ENCODE measurements at places on chromosomes 5 and 9.
A peak's percentile ranks its signal among the peaks of the same experiment; 100 is the strongest.

- no peak for DNase-seq
Observed at GRCh38 chr5:122877518-122877917, 32.1 kb downstream of the SNX24 start.

DNA sequence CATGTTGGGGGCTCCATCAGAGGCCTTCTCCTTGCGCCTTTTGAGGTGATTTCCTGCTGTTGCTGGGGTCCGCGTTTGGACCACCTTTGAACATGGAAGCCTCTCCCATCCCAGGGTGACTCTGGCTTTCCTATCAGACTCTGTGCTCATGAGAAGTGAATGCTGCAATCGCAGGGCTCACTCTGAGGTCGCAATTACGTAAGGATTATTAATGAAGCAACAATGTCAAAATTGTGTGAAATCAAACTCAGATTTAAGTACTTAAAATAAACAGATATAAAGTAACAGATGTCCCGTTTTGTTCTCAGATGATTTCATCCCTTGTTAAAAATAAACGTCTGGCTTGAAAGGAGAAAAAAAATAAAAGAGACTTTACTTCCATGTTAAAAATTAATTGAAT, 634.2 kb downstream of the BNC2 start:
- DNase-seq, result no peak

DNA sequence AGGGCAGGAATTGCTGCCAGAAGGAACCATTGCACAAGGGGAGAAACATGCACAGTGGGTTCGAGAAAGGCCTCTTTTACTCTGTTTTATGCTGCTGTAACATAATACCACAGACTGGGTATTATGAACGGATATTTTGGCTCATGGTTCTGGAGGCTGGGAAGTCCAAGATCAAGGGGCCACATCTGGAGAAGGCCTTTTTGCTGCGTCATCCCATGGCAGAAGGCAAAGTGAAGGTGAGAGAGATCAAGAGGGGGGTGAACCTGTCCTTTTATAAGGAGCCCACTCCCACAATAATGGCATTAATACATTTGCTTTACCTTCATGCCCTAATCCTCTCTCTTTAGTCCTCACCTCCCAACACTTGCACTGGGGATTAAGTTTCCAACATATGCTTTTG, 136.9 kb upstream of the ALDH1B1 start:
- no peak for DNase-seq

GRCh38 chr9:13278368-13279246, 885 bp downstream of the MPDZ start:
- DNase-seq, result no peak

- peak; percentile 65 for DNase-seq
Observed at GRCh38 chr5:56328753-56329560, 95.8 kb upstream of the ANKRD55 start.

GRCh38 chr9:89743216-89743572, 138.4 kb downstream of the GADD45G start:
- DNase-seq, result no peak

DNA sequence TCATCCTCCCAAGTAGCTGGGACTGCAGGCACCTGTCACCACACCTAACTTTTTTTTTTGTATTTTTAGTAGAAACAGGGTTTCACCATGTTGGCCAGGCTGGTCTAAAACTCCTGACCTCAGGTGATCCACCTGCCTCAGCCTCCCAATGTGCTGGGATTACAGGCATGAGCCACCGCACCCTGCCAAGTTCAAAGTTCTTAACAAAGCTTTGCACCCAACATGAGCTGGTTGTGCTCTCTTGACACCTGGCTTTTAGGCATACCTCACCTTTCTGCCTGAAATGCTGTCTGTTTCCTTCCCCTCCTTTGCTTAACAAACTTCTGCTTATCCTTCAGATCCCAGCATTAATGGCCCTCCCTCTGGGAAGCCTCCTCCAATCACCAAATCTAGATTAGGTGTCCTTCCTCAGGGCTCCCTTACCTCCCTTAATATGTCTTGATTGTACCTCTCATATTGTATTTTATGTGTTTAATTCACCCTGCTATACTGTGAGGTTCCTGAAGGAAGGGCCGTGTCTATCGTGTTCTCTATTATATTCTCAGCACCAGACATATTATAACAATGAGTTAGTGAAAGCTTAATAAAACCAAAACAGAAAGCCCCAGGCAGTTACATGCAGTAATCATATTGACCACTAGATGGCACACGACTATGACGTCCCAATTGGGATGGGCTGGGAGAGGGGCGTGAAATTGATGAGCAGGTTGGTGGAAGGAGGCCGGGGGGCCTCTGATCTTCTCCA, 62.9 kb upstream of the PPARGC1B start:
- no peak for DNase-seq

GRCh38 chr9:80550181-80550580, 978.4 kb downstream of the TLE4 start:
- no peak for DNase-seq

- no peak for DNase-seq
Observed at GRCh38 chr5:167219298-167219697, 1072.1 kb upstream of the WWC1 start.

DNA sequence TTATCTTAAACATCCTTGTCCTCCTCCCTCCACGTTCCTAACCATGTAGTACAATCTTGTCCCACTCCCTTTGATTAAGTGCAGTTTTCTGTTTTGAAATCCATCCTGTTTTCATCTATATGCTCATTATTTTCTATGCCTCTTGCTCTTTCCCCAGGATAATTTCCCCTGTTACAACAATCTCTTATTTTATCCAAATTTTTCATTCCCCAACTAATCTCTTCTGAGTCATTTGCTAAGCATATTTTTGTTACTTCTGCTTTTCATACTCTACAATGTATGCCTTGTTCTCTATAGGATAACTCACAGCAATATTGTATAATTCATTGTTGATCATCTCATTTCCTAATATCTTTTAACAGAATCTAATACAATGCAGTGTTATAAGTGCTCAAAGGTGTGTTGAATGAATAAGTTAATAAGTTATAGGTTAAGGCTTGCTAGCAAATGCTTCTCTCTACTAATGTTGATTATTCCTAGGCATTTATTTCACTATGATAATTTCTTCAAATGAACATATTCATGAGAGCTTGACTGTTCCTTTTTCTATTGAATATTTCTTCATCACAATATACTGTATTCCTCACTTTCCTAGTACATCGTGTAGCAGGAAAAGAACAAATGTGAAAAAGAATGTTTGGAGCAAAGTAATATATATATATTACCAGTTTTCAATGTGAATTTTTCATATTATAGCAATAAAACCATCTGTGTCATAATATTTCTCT, 1.5 kb downstream of the OMD start:
- no peak for DNase-seq

DNA sequence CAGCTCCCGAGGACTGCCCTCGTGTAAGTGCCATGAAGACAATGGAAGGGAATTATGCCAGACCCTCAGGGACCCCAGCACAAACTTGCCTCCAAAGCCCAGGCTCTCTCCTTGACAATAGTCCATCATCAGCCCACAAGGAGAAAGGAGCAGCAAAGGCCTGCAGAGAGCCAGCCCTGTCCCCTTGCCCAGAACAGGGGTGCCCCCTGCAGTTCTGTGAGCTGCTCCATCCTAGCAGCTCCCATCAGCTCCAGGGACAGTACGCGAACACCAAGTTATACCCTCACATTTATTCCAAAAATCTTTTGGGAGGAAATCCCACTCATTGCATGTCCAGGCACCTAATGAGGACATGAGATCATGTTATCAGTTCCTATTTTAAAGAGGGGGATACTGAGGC, 11.1 kb downstream of the BARX1 start:
- no peak for DNase-seq

DNA sequence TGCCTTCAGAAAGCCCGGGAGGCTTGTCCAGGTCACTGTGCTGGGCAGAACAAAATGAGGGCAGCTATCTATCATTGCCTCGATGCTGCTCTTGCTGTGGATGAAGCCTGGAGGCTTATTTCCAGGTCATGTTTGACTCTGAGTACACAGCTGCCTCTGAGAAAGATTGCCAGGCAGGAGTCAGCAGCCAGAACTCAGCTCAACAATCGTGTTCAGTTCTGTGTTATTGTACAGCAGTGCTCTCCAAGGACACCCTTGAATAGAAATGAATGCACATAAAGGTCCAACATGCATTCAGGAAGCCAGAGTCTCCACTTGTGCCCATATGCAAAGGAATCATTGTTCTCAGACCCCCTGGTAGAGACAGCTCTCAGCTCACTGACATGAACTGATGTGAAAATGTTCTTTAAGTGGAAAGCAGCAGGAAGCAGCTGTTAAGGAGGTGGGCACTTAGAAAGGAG, 61.7 kb upstream of the ZFR start:
- DNase-seq, result no peak

GRCh38 chr9:114025196-114025753, 52.8 kb downstream of the AMBP start:
- no peak for DNase-seq

DNA sequence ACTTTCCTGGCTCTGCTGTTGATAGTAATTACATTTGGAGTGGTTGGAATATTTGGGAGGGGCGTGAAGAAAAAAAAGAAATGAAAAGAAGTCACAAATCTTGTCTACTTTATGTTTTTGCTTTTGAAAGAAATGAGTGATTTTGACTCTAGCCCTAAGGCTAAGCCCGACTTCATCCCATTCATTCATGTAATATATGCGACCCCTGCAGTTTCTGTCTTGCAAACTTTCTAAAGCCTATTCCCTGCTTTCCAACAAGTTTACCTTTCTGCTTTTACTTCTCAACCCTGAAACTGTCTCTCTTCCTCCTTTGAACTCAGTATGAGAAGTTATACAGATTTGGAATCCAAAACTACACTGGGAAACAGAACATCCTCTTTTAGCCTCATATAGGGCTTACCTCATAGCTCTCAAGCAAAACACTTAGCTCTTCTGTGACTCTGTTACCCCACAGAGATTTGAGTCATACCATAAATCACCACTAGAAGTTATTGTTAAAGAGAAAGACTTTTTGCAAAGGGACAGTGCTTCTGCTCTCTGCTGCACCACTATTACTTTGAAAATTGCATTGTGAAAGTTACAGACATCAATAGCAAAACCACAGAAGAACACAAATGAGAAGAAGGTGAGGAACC, 1.6 kb downstream of the CFAP95 start:
- DNase-seq, result no peak

- no peak for DNase-seq
Observed at GRCh38 chr5:14534773-14535172, 46.8 kb upstream of the OTULINL start.

DNA sequence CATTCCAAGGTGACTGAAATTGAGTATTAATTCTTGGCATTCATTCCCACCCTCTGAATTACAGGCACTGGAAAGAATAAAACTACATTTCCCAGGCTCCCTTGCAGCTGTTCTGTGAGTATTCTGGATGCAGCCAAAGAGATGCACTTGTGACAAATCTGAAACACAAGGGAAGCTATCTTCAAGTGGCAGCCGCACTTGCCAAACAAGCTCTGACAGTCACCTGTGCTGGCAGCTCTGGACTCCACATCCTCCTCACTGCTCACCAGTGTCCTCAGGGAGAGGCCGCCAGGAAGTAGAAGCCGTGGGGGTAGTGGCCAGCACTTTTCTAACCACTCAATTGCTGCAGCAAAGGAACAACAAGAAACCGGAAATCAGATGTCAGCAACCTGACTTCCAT, 275.0 kb downstream of the NR2F1-AS1 start:
- no peak for DNase-seq

DNA sequence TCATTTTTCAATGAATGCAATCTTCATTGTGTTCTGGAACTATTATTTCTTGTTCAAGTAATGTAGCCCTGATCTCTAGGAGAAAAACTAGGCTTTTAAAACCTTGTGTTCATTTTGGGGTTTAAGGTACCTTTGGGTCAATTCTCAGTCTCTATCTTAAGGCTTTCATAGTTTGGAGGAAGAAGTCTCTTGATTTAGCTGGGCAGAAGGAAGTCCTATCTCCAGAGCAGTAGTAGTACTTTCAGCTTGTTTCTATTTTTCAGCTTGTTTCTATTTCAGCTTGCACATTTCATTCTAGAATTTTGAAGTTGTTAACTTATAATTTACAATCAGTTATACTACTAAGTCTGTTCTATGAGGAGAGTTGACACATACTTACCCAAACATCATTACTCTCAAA, 15.2 kb downstream of the CSNK1G3 start:
- no peak for DNase-seq

DNA sequence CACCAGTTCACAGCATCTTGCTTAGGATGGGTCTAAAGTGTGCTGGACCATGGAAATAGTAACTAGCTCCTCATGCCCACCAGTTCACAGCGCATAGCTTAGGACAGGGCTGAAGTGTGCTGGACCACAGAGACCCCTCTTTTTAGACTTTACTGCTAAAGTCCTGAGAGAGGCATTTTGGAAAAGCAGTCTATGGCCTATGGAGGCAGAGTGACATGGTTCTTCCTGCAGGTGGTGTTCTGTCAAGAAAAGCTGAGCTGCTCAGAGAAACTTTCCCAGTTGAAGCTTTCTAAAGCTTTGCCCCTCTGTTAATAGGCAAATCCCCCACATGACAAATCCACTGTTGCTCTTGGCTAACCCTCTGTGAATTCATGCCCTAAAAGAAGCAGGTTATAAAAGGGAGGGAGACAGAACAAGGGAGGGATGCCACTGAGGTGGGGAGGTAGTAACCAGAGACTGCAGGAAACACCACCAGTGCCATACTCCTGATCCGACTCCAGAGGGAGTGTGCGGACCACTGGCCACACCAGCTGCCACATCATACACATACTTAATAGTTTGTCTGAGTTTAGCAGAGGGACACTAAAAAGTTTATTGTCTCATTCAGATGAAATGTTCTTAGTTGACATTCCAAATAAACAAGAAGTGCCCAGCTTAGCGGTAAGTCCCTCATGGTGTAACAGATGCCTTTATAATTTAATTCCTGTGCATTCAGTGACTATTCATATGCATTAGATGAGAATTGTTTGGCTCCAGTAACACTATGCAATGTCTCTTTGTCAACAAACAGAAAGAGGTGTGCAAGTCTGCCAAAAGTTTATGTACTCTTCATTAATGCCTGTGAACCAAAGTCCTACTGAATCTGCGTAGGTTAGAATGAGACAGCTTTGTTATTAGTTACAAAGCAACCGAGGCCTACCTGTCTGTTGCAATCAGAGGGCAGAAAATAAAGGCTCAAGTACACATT, 236.2 kb upstream of the NFIL3 start:
- no peak for DNase-seq

DNA sequence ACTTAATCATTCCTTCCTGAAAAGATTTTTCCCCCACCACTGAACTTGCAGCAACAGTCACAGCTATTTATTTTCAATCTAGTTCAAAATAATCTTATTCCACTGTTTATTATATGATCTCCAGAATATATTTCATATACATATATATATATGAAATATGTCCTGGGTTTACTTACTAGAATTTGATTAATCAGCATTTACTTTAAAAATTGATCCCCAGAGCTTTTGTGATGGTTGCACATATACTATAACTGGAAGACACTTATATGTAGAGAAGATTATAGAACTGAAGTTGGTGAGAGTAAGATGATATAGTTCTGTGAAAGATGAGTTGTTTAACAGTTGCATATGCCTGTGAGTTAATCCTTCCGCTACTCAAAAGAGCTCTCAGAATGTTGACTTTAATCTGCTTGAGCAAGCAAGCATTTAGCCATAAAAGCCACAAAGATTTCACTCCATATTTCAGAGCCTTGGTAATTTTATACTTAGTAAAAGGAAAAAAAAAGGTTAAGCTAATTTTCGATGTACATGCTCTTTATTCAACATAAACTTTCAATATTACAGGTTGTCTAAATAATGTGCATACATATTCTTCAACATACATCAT, 399.3 kb upstream of the CDH9 start:
- DNase-seq, result no peak

Measured in stimulated activated CD4-positive, alpha-beta T cell treated with anti-CD3 and anti-CD28 coated beads, Interleukin-1b, Interleukin-23, amount 100 ng/mL, for 48 hours (primary cell).